ENCODE measurements at places on chromosomes 4 and X.

GRCh38 chr4:86302251-86302650 lies 57.6 kb downstream of the MAPK10 start:
- DNase-seq, result no peak

DNA sequence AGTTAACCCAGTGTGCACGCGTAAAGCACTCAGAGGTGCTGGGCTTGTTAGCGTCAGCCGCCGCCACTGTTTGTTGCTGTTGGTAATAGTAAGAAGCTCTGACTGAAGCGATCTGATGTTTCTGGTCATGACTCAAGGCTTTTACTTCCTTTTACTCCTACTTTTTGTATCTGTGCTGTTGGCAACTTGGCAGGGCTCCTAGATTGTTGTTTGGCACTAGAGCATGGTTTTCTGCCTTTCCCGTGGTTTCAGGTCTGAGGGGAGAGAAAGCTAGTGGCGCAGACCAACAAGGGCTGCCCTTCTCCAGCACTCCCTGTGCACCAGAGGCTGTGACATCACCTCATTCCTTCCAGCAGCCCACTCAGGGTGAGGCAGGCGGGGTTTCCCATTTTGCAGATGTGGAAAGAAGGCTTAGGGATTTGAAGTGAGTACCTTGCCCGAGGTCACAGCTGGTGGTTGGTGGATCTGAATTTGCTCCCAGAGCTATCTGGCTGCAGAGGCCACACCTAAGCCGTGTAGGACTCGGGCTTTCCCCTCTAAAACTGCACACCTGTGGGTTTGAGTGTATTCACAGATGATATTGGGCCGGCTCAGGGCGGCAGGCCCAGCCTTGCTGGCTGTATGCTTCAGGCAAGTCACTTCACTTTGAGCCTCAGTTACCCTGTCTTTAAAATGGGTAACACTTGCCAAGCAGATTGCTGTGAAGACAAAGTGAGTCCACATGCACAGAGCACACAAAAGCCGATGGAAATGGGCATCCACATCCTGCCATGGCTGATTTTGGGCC lies 51.2 kb upstream of the TADA2B start:
- DNase-seq, result no peak

DNA sequence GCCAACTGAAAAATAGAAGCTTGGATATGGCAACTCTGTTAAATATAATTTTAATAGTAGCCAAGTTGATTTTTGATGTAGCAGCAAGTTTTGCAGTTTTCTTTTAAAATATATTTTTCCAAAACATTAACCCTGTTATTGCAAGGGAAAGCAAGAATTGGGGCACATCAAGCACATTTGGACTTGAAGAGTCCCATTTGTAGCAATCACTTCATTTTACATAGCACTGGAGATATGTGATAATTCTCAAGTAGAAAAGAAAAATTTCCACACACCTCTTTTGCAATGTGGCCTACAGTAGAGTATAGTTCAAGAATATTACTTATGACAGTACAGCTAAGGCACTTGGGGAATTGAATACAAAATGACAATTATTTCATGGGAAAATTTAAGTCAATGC lies 1.9 kb upstream of the PPP4R3C start:
- no peak for DNase-seq

GRCh38 chrX:7201496-7201895 lies 53.5 kb upstream of the PUDP start:
- no peak for DNase-seq

DNA sequence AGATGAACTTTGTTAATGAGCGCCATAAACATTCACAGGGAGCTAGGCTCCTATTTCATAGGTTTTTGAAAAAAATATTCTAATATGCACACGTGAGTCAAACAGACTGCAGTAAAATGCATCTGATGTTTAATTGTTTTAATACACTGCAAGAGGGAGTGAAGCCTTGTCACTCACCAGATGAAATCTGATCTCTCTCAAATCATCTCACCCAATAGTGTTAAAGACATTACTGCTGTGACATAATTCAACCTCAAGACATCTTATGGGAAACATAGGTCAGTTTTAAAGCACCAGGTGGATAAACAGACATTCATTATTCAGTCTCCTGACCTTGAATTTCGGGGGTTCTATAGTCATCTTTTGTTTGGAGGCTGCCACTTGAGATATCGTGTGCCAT lies 148.3 kb downstream of the MAML3 start:
- DNase-seq, result no peak

GRCh38 chrX:54178100-54178940 lies 4.7 kb downstream of the FAM120C start:
- DNase-seq, result no peak
